Stomach (tissue), 19 donors: ENCODE measurements at places on chromosomes 1 and 21. TPM values are rescaled to one million over a fixed set of nuclear protein-coding genes. Genes with fewer than 3 reads are reported as not detected.

The SESN2 gene
- 11.5 TPM for polyA plus RNA-seq

The PLA2G2F gene
- not detected for polyA plus RNA-seq

DNA sequence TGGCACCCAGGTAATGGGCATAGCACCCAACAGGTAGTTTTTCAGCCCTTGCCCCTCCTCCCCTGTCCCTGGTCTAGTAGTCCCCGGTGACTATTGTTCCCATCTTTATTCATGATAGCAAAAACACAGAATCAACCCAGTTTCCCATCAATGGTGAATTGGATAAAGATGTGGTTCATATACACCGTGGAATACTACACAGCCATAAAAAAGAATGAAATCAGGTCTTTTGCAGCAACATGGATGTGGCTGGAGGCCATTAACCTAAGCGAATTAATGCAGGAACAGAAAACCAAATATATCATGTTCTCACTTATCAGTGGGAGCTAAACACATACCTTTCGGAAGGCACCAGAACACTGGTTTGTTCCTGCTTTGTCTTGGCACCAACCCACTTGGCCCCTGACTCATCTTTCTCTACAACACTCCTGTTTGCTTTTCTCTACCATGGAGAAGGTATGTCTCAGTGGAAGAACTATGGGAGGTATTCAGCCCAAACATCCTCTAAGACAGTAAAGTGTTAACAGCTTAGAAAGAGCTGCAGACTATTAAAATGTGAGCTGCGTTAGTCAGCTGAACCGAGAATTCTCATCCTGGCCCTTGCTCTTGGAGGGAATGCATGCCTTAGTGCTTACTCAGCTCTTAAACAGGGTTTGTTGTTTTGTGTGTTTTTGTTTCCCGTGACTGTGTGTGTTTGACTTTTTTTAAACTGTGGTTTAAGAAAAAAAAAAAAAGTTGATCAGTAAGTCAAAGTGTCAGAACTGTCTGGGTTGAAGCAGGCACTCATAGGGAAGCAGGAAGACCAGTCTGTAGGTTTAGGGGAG lies 203.0 kb downstream of the TOMM20 start:
- peaks cover 32% of the 10 kb centered on the region for H3K4me1 ChIP-seq
- peak overlapping the region; percentile 74 for H3K27ac ChIP-seq
- DNase-seq, result no peak
- no peaks in the 10 kb centered on the region for H3K36me3 ChIP-seq
- no peaks in the 10 kb centered on the region for H3K27me3 ChIP-seq
- no peak overlapping the region for H3K4me3 ChIP-seq

GRCh38 chr1:234698686-234699085 lies 88.7 kb upstream of the IRF2BP2 start:
- no peaks in the 10 kb centered on the region for H3K36me3 ChIP-seq
- DNase-seq, result no peak
- no peaks in the 10 kb centered on the region for H3K27me3 ChIP-seq
- H3K27ac ChIP-seq, result no peak overlapping the region
- peaks cover 14% of the 10 kb centered on the region for H3K4me1 ChIP-seq

DNA sequence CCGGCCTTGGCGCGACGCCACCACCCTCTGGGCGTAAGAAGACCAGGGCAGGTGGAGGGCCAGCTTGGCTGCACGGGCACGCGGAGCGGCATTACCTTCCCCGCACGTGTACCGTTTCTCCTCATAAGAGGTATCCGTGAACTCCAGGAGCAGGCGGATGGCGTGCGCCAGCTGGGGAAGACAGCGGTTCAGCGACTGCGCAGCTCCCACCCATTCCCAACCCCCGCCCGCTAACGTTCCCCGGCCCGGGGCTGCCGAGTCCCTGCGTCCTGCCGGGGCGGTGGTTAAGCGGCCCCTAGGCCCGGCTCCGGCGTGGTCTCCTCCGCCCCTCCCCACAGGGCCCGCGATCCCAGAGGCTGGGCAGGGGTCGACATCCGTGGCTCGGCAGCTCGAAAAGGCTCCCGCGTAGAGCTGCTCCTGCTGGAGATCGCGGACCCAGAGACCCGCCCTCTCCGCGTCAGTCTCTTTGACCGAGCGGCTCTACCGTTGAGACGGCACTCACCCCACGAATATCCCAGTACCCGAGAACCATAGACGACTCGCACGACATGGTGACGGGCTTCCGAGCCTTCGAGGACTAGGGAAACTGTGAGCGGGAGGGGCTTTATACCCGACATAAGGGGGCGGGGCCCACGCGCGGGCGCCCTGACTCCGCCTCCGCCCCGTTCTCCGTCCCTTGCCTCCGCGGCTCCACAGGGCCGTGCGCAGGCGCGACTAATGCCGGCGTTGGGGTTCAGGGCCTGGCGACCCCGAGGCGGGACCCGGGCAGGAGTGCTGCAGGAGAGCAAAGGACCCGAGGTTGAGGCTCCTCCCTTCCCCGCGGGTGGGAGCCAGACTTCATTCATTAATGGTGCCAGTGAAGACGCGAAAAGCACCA lies 862 bp downstream of the GSTM3 start:
- peaks cover 17% of the 10 kb centered on the region for H3K36me3 ChIP-seq
- peaks cover 23% of the 10 kb centered on the region for H3K4me1 ChIP-seq
- H3K27ac ChIP-seq, result peak overlapping the region; percentile 84
- H3K27me3 ChIP-seq, result no peaks in the 10 kb centered on the region
- DNase-seq, result peak; percentile 87

- H3K36me3 ChIP-seq, result no peaks in the 10 kb centered on the region
- DNase-seq, result peak; percentile 59
- H3K4me3 ChIP-seq, result no peak overlapping the region
- H3K27me3 ChIP-seq, result no peaks in the 10 kb centered on the region
- peaks cover 100% of the 10 kb centered on the region for H3K4me1 ChIP-seq
- no peak overlapping the region for H3K27ac ChIP-seq
These were observed 77.1 kb downstream of the ITPKB start for GRCh38 chr1:226661965-226662364.

- peaks cover 30% of the 10 kb centered on the region for H3K4me1 ChIP-seq
- no peak overlapping the region for H3K4me3 ChIP-seq
- H3K27ac ChIP-seq, result no peak overlapping the region
- DNase-seq, result no peak
These were observed 17.2 kb downstream of the CEP350 start for GRCh38 chr1:179971563-179972496.

The OLIG2 gene
- polyA plus RNA-seq, result not detected

The PIAS3 gene
- polyA plus RNA-seq, result 28.9 TPM

- no peaks in the 10 kb centered on the region for H3K27me3 ChIP-seq
- no peak overlapping the region for H3K27ac ChIP-seq
- H3K4me3 ChIP-seq, result no peak overlapping the region
These were observed 6.2 kb upstream of the LRRC40 start for GRCh38 chr1:70211541-70211940.

The DIRAS3 gene
- 5.2 TPM for polyA plus RNA-seq

The LRRC39 gene
- polyA plus RNA-seq, result 0.98 TPM
